ENCODE measurements at places on chromosomes 4 and X.

- DNase-seq = no peak
These were observed 97.1 kb downstream of the MRPL1 start for GRCh38 chr4:77959566-77960338.

GRCh38 chr4:87497578-87497977, 31.6 kb downstream of the SPARCL1 start:
- no peak for DNase-seq

DNA sequence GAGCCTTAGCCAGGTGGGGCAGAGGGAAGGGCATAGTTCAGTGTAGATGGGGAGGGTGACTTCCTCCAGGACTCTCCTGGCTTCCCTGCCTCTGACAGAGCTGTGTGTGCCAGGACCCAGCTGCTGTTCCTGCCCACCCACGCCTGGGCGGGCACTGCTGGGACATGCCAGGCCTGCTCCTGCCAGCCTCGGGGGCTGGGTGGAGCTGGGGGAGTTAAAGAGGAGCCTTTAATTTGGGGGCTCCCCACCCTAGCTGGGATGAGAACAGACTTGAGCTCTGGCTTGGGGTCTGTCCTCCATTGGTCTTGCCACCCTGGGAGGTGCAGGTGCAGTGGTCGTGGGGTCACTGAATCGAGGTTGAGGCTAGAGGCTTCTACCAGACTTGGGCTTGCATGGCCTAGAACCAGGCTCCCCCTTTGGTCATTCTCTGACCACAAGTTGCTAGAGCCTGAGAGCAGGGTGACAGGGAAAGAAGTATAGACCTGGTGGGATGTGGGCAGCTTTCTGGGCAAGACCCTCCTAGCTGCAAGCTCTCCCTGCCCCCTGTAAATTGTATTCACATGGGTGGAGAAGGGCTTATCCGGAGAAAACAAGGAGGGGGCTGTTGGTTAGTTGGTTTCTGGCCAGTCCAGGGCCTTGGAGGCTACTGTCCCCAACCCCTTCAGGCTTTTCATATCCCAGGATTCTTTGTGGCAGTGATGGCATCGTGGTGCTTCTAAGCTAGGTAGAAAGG, 5.7 kb downstream of the EFNB1 start:
- DNase-seq = no peak

- no peak for DNase-seq
These were observed 2.1 kb downstream of the NUP62CL start for GRCh38 chrX:107204068-107204605.
